HS-27A (cell line): ENCODE measurements at places on chromosomes 12 and 14.

- no peak for DNase-seq
Observed at GRCh38 chr12:121986489-121987245, 35.0 kb upstream of the BCL7A start.

DNA sequence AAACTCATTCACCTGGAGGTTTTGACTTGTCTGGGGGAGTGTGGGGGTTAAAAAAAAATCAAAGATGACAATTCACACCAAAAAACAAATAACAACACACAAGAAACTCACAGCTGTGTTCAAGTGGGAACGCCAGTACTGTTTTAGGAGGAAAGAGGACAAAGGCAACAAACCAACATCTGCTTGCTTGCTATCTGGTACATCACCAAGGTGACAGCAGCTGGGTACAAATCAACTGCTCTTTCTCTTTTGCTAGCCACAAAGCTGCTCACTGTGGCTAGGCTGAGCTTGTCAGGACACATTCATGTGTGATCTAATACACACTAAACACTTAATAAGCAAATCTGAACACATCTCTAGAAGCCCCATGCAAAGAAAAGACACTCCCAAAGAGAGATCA is 128.0 kb upstream of the RAP1B start:
- no peak for DNase-seq

- no peak for DNase-seq
Observed at GRCh38 chr14:52077256-52077979, 8.6 kb upstream of the NID2 start.

- DNase-seq: no peak
Observed at GRCh38 chr14:23645812-23646647, 9.9 kb downstream of the DHRS2 start.

DNA sequence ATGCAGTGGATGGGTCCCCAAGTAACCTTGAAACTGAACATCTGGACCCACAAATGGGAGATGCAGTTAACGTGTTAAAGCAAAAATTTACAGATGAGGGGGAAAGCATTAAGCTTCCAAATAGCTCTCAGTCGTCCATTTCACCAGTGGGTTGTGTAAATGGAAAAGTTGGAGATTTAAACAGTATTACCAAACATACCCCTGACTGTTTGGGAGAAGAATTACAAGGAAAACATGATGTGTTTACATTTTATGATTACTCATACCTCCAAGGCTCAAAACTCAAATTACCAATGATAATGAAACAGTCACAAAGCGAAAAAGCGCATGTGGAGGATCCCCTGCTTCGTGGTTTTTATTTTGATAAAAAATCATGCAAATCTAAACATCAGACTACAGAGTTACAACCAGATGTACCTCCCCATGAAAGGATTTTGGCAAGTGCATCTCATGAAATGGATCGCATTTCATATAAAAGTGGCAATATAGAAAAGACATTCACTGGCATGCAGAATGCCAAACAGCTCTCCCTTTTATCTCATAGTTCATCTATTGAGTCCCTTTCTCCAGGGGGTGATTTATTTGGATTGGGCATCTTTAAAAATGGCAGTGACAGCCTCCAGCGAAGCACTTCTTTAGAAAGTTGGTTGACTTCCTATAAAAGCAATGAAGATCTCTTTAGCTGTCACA is 116.6 kb upstream of the NPAS3 start:
- no peak for DNase-seq
